Neural crest cell (in vitro differentiated cells): ENCODE measurements at places on chromosomes 6 and 20. TPM values are rescaled to one million over a fixed set of nuclear protein-coding genes. Genes with fewer than 3 reads are reported as not detected.

The SLC25A27 gene
- 5.8 and 8.4 TPM in 2 replicates for total RNA-seq

GRCh38 chr6:82264321-82264720, 16.8 kb upstream of the IBTK start:
- no peak for DNase-seq

DNA sequence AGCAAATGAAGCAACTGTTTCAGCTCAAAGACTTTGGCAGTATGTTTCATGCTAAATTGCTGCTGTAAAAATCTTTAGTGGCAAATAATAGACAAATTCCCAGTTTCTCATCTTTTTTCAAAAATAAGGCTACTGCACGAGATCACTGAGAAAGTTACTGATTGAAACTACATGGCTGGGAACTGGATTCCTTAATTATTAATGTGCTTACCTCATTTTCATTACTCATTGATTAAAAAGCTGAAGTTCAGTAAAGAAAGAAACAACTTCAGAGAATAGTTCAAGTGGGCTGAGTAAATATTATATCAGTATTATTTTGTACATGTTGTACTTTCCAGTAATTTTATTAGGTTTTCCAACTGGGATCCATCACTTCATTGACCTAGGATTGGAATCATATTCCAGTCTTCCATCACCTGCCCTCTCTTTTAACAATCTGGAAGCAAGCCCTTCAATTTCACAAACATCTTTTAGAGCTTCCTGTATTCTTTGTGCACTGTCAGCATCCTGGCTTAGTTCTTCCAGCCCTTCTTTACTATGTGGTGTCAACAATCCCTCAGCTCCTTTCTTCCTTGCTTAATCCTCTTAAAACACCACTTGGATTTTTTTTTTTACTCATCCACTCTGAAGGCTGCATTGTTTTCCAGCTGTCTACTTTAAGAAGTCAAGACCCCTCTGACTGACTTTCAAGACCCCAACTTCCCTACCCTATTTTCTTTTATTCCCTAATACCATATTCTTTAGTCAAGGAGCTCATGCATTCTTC, 4.3 kb downstream of the MEI4 start:
- no peak for DNase-seq

- DNase-seq, result no peak
Measured at GRCh38 chr6:12116978-12117377, 104.9 kb downstream of the HIVEP1 start.

- DNase-seq, result no peak
Measured at GRCh38 chr6:126761854-126762253, 356.6 kb upstream of the RSPO3 start.

DNA sequence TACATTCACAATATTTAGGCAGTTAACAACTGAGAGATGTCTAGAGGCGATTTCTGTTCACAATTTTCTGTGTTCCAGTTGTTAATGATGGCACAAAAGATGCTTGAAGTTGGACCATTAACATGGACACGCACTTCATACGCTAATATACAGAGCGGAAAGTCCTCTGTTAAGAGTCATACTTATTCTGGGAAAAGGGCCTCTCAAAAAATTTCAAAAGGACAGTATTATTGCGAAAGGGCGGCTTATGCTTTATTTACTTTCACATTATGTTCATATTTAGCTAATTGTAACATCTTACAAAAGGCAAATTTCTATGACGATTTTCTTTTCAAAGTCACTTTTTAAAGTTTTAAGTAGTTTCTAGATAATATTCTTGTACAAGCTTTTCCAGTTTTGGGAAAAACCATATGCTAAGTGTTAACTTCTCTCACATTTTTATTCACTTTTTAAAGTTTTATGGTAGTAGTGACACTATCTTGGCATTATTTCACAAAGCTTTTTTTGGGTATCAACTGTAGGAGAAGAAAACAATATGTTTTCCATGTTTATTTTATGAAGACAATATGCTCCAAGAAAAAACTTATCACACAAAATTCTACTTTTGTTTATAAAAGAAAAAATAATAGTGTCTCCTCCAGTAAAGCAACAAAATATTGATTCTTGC, 62.3 kb downstream of the MAP7 start:
- DNase-seq, result no peak

DNA sequence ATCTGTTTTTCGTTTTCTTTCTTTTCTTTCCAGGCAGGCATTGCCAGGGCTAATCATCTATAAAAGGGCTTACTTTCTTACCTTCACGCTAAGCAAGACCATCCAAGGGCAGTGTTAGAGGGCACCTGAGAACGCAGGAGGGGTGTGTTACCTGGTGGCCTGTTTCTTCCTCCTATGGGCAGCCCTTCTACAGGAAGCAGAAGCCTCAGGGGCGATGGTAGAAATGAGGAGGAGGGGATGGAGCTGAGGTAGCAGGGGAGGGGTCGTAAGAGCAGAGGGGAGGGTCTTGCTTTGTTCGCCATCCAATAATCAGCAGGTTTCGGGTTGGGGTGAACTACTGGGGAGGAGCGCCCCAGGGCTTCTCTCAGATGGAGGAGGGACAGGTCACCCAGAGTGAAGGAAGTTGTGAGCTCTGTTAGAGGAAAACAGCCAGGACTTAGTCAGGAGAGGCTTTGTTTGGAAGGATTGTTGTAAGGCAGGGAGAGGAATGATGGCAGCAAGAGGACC, 1.5 kb upstream of the CCR6 start:
- DNase-seq, result no peak

- DNase-seq, result peak; percentile 20
Measured at GRCh38 chr20:4083098-4083865, 67.9 kb upstream of the RNF24 start.

DNA sequence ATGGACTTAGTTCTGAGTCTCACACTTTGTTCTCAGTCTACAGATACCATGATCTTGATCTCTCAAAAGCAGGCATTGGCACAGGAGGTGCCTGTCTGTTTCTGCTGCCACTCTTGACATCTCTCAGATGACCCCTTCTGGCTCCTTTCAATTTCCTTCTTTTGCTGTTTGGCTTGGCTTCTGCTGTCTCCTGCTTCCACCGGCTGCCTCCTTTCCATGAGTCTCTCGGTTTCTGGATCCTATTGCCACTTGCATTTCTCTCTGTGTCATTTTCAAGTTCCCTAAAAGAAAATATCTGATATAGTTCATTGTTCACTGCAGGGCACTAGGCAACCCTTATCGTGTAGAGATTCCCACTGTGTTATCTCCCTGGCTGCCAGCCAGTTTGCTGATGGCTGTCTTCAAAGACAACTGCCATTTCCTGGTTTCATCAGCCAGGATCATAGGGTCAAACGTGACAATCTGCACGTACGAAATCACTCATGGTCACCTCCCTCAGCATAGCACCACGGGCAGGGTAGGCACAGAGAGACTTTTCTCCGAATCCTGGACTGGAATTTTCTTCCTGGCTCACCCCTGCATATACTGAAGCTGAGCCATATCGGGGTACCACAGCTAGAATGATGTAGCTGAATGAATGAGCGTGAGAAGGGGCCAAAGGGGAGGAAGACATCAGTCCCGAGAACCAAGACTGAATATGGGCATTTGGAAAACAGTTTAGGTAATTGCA, 144.6 kb upstream of the TMEM170B start:
- no peak for DNase-seq
